NCI-H2081 treated with DMSO at 0.1 percent for 48 hours (cell line): ENCODE measurements at places on chromosomes 2 and 18.

DNA sequence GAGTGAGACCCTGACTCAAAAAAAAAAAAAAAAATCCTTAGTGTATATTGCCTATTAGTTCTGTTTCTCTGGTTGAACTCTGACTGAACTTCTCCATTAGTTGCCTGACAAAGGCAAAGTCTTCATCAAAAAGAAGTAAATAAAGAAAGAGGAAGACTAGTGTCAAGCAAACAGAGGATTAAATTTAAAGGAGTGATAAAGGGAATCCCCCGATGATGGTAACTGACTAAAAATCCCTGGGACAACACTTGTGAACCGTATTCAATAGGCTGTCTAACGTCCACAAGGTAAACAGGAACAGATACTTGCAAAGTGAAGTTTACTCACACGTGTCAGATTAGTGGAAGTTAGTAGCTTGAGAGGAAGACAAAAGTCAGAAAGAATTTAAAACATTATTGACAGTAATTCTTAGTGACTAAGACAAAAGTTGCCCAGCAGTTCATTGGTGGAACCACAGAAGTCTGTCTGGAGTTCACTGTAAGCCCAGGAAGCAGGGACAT lies 26.2 kb upstream of the SPOPL start:
- DNase-seq = no peak

DNA sequence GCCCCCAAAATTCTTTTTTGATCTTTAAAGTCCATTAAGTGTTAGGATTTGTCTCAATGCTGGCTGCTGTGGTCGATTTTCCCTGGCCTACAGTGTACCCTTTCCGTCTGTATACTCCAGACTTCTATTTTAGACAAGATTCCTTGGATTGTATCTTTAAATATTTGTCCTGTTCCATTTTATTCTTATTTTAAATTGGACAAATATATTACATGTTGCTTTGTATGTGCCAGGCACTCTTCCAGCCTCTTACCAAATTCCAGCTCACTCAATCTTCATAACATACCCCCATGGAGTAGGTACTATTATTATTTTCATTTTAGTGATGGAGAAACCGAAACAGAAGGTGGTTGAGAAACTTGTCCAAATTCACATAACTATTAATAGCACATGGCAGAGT lies 58.1 kb downstream of the VWA3B start:
- no peak for DNase-seq

- DNase-seq = no peak
Observed at GRCh38 chr2:228105526-228106250, 75.8 kb downstream of the SPHKAP start.

GRCh38 chr2:127324635-127325034 lies 30.7 kb upstream of the ERCC3 start:
- DNase-seq = no peak

GRCh38 chr2:56030901-56031300 lies 107.3 kb upstream of the EFEMP1 start:
- DNase-seq = no peak

DNA sequence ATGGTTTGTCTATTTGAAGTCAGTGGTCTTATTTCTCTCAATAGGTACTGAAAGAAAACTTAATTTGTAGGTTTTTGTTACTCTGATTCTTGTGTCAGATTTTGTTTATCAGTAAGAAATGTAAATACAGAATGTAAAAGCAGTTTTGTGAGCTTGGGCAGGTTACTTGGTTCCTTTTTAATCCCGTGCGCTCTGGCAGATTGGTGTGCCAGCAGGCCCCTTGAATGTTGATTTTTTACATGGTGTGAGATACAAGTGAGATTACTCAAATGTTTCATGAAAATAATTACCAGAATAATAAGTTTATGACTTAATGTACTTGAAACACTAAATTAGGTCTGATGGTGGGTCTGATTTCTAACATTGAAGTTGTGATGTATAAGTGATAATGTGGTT lies 13.4 kb downstream of the HNRNPA3 start:
- DNase-seq = no peak
